ENCODE measurements at places on chromosomes 7 and 10. TPM values are rescaled to one million over a fixed set of nuclear protein-coding genes. Genes with fewer than 3 reads are reported as not detected.

Gene STEAP4
- 0.99 TPM for total RNA-seq

Gene PKD2L1
- total RNA-seq: not detected

Gene OR6V1
- not detected for total RNA-seq

Gene CYP3A7
- 37.8 TPM for total RNA-seq

Gene NPSR1
- total RNA-seq: not detected

Gene SPDYE2
- total RNA-seq: not detected

Gene KCND2
- total RNA-seq: 2.1 TPM

Gene SP8
- total RNA-seq: not detected

Gene NSUN5
- 17.5 TPM for total RNA-seq

Gene SLC29A3
- total RNA-seq: 2.3 TPM

Gene ADAM8
- total RNA-seq: 2.0 TPM

Gene ITPRID1
- not detected for total RNA-seq

Gene SPAM1
- total RNA-seq: not detected

Gene ADCY1
- 0.51 TPM for total RNA-seq

Gene CALCR
- not detected for total RNA-seq

Gene NYAP1
- 0.26 TPM for total RNA-seq

Gene RPEL1
- 0.17 TPM for total RNA-seq

Gene OPN1SW
- not detected for total RNA-seq

Gene FBXO24
- total RNA-seq: 0.33 TPM

Gene ARHGEF35
- 0.51 TPM for total RNA-seq

Gene OR6B1
- total RNA-seq: not detected

Gene ST7
- total RNA-seq: 17.5 TPM

Gene LIPF
- total RNA-seq: not detected

Gene HECTD2
- total RNA-seq: 7.2 TPM

Gene SSMEM1
- not detected for total RNA-seq

Gene KIF20B
- 9.2 TPM for total RNA-seq

Gene KIAA1217
- total RNA-seq: 0.26 TPM

Gene DLX6
- total RNA-seq: not detected

Gene SLC39A12
- not detected for total RNA-seq

Gene NODAL
- total RNA-seq: not detected

Gene HHEX
- total RNA-seq: 3.5 TPM

Gene FGFR2
- total RNA-seq: 0.17 TPM

Gene FAM237B
- not detected for total RNA-seq

Gene MAGI2
- 17.0 TPM for total RNA-seq

Gene NXPH1
- not detected for total RNA-seq

Gene IFIT1
- 25.8 TPM for total RNA-seq

Gene AKR1D1
- not detected for total RNA-seq

Gene ANKRD30A
- not detected for total RNA-seq

Gene FBXL13
- 0.66 TPM for total RNA-seq

Gene SVOPL
- total RNA-seq: not detected

Gene ECHS1
- 48.5 TPM for total RNA-seq

Gene CRYGN
- total RNA-seq: 0.50 TPM

Gene IFIT1B
- not detected for total RNA-seq

Gene PON1
- total RNA-seq: not detected

Gene PANK1
- 5.9 TPM for total RNA-seq

Gene NUTM2A
- 0.51 TPM for total RNA-seq

Gene PLCE1
- 0.33 TPM for total RNA-seq

Gene COL13A1
- 6.4 TPM for total RNA-seq

Gene CTAGE8
- total RNA-seq: 0.83 TPM

Gene SPDYE6
- total RNA-seq: not detected
